ENCODE measurements at places on chromosomes 12 and 14.
A peak's percentile ranks its signal among the peaks of the same experiment; 100 is the strongest.

- no peak for DNase-seq
Measured at GRCh38 chr12:3116106-3116844, 39.1 kb downstream of the TSPAN9 start.

DNA sequence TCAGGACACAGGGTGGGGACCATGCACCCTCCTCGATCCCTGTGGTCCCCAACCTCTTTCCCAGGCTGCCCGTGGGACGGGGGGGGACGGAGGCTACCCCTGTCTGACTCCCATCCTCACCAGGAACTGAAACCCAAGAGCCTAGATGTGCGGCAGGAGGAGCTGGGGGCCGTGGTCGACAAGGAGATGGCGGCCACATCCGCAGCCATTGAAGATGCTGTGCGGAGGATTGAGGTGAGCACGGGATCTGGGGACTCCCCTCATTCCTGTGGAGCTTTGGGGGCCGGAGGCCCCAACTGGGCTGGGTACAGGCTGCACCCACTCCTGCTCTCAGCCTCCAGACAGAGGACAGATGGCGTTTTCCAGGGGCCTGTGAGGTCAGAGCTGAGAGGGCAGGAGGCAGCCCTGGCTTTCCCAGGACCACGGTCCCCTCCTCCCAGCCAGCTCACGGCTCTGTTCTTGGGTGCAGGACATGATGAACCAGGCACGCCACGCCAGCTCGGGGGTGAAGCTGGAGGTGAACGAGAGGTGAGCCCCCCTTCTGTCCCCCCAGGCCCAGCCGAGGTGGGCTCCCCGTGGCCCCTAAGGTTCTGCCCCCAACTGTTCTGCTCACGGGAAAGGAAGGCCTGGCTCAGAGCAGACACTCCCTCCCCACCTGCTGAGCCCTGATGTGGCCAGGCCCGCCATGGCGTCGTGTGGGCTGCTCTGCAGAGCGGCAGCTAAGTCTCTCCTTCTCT lies 24.2 kb downstream of the HIP1R start:
- no peak for DNase-seq

GRCh38 chr14:61130512-61131260 lies 149.6 kb downstream of the SLC38A6 start:
- no peak for DNase-seq

- DNase-seq = no peak
Measured at GRCh38 chr12:5192726-5193125, 149.0 kb downstream of the KCNA5 start.

- DNase-seq = no peak
Measured at GRCh38 chr14:25252793-25253192, 202.8 kb upstream of the STXBP6 start.

GRCh38 chr12:111437816-111438454 lies 32.2 kb downstream of the SH2B3 start:
- DNase-seq = no peak

DNA sequence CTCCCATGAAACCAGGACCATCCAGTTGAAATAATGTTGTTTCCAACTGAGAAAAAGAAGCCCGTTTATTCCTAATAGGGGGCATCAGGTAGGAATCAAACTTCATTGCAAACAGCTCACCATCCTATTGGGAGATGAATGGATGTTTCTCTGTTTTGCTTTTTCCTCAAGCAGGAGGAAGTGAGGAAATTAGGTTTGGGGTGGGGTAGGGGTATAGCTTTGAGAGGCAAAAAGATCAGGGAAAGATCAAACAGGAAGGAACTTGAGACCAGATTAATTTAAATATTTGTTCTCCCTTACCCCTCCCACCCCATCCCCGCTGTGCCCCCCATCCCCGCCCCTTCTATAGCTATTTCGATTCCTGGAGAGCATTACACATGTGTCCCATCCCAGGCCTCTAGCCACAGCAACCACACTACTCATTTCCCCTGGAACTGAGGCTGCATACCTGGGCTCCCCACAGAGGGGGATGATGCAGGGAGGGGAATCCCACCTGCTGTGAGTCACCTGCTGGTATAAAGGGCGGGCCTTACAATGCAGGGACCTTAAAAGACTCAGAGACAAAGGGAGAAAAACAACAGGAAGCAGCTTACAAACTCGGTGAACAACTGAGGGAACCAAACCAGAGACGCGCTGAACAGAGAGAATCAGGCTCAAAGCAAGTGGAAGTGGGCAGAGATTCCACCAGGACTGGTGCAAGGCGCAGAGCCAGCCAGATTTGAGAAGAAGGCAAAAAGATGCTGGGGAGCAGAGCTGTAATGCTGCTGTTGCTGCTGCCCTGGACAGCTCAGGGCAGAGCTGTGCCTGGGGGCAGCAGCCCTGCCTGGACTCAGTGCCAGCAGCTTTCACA lies at the start of gene IL23A:
Gene IL23A, plus strand, starts transcription at position 577 of the 850 bp plus-strand sequence. Its CDS starts 161 bp downstream, at position 738.
- DNase-seq = peak; percentile 85

DNA sequence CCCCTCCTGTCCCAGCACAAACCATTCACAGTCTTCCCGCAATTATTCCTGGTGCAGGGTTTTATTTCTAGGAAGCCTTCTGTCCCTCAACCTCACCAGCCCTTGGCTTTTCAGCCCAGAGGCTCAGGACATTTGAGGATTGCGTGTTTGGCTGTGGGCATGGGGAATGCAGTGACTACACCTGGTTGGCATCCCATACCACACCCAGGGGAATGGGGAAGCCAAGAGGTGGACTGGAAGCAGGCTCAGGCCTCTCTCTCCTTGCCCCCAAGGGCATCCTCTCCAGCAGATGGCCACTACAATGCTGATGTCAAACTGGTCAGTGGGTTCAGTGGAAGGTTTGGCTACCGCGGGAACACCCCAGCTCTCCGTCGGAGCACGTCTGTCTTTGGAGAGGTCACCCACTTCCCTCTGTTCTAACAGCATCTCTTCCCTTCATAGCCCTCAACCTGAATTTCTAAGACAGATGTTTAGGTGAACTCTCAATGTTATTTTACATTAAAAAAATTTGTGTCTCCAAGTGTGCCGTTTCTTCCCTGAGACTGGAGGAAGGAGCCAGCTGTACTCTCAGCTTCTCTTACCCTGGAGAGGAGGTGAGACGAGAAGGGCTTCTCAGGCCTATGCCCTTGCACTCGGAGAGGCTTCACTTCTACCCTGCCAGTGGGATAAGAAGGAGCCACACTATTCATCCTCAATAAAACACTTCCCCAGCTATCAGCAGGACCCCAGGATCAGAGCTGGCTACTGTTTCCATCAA lies 35.5 kb downstream of the DCAF4 start:
- DNase-seq = no peak

GRCh38 chr14:30194741-30195148 lies 267.1 kb upstream of the PRKD1 start:
- DNase-seq = no peak

- no peak for DNase-seq
Measured at GRCh38 chr14:94008234-94008633, 11.1 kb downstream of the CCDC197 start.

DNA sequence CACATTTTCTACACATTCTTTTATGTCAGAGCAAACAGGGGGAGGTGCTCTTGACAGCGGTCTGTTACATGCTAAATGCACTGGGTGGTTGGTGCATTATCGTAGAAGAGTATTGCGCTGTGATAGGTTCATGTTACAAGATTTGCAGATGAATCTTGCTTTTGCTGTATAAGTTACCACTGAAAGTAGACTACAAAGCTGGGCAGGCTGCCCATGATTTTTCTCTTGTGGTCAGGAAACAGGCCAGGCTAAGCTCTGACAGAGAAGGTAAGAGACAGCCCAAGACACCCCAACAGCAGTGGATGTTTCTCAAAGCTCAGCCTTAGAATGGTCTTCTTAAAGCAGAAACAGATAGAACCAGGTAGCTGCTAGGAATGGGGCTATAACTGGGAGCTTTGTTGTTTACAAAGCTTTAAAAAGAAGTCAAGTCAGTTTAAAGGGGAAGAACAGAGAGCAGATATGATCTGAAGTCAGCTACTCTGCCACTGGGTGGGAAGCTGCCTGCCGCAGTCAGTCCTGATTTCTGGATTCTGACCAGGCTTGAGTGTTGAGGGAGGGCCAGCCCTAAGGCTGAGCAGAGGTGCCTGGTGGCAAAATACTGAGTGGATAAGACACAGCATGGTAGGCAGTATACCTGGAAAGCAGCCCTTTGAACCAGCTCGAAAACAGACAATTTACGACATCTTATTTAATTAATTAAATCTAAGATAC lies 9.4 kb downstream of the KCNA1 start:
- no peak for DNase-seq

- no peak for DNase-seq
Measured at GRCh38 chr12:78226763-78227162, 396.1 kb downstream of the NAV3 start.

Measured in T follicular helper cell (primary cell).